Suprapubic skin (tissue), 4 donors: ENCODE measurements at places on chromosomes 7 and 10. TPM values are rescaled to one million over a fixed set of nuclear protein-coding genes. Genes with fewer than 3 reads are reported as not detected.

- DNase-seq = no peak
- H3K27ac ChIP-seq = no peak overlapping the region
- H3K4me1 ChIP-seq = no peaks in the 10 kb centered on the region
- H3K27me3 ChIP-seq = no peaks in the 10 kb centered on the region
- H3K36me3 ChIP-seq = no peaks in the 10 kb centered on the region
These were observed 346.5 kb downstream of the GRID1 start for GRCh38 chr10:86020134-86020533.

Gene CC2D2B
- 0.47 TPM for total RNA-seq

- H3K27ac ChIP-seq = no peak overlapping the region
- H3K36me3 ChIP-seq = no peaks in the 10 kb centered on the region
- no peaks in the 10 kb centered on the region for H3K27me3 ChIP-seq
- H3K4me3 ChIP-seq = no peak overlapping the region
- DNase-seq = no peak
These were observed 46.6 kb upstream of the ARHGAP12 start for GRCh38 chr10:31975157-31975765.

Gene C10orf53
- not detected for total RNA-seq
